ENCODE measurements at places on chromosomes 5 and 9.
A peak's percentile ranks its signal among the peaks of the same experiment; 100 is the strongest.

GRCh38 chr9:105059252-105059651 lies 131.3 kb upstream of the ABCA1 start:
- no peak for DNase-seq

DNA sequence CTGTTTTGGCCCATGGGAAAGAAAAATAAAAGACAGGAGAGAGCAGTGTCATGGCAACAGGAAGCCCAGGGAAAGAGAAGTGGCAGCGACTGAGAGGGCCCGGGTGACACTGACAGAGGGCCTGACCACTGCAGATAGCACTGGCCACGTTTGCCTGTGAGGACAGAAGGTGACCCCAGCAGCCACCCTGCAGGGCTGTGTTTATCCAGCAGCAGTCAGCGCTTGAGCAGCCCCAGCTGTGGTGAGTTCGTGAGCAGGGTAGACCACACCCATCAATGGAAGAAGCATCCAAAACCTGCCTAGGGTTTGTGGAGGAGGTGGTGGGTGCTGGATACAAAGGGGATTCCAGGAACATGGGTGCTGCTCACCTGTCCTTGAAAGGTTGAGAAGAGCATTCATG lies 222.5 kb downstream of the MARCHF11 start:
- no peak for DNase-seq

DNA sequence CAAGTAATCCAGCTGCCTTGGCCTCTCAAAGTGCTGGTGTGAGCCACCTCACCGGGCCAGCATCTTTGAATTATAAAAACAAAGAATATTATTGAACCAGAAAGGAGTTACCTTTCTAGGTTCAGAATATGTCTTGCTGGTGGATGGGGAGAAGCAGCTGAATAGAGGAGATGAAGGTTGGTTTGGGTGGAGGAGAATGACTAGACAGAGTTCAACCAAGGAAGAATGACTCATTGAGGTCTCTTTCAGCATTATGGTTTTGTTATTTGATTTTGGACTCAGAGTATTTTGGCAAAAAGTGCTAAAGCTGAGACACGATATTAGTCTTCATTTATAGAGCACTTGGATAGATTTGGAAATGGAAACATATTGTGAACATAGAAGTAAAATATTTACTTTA lies 75.2 kb upstream of the MPDZ start:
- DNase-seq: peak; percentile 41

- DNase-seq: no peak
Observed at GRCh38 chr5:88716101-88716500, 166.9 kb downstream of the MEF2C start.

DNA sequence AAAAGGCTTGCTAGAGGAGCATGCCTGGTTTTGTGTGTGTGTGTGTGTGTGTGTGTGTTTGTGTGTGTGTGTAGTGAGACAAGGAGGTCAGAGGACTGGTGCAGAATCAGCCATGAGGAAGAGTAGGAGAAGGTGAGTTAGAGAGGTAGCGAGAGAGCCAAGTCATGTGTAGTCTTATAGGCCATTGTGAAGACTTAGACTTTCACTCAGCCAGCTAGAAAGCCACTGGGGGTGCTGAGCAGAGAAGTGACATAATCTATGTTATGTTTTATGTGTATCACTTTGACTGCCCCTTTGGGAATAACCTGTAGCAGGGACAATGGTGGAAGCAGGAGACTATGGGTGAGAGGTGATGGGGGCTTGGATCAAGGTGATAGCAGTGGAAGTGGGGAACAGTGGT lies 180.5 kb upstream of the CLINT1 start:
- DNase-seq: no peak

- DNase-seq: no peak
Observed at GRCh38 chr9:113828221-113828620, 47.9 kb upstream of the ZNF618 start.

DNA sequence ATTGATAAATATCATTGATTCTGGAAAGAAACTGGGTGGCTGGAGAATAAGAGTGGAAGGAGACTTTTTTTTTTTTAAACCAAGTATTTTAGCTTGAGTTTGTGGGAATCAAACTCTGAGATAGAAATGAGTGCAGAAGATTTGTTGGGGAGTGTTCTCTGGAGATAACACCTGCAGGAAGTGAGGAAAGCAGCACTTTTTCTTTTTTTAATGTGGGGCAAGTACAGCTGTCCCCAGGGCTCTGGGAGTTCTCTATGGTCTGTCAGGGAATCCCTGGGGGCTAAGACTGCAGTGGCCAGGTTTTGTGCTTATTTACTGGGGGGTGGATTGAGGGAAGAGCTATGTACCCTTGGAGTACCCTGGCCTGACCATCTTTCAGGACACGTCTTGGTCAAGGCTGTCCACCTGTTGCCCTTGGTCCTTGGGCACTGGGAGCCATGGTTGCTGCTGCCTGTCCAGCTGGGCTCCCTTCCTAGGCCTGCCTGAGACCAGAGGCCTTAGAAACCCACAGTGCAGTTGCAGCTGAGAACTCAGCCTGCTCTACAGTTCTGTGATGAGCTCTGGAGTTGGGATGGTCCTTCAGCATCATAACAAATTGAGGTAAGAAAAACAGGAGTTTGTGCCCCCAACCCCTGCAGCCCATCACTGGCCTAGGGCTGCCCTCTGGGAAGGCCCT lies 85.8 kb downstream of the PHAX start:
- no peak for DNase-seq

- no peak for DNase-seq
Observed at GRCh38 chr5:31671339-31671741, 32.4 kb downstream of the PDZD2 start.

DNA sequence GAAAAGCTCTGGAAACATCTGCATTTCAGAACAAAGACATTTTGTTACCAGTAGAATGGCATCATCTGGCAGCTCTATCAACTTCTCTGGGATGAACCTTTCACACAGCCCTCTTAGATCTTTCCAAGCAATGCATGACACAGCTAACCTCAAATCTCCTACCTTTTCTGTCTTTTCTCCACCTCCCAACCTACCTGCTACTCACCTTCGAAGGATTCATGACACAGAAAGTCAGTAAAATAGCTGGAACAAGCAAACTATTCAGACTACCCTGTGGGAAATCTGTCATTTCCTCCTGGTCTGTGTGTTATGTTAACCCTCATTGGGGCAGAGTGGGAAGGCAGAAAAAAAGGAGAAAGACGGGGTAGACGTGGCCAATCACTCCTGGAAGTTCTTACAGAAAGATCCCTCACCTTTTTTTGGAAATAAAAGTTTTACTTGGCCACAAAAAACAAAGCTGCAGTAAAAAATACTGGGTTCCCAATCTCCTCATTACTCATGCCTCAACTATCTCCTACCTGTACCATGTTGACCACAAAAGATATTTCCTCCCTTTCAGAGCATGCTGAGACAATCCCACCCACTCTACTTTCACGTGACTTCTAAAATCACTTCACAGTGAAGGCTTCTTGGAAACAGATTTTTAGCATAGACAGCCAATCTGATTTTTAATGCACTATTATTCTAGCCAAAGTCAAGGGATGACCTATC lies 362.1 kb upstream of the RFX3 start:
- DNase-seq: no peak

GRCh38 chr5:2185646-2186471 lies 303.1 kb upstream of the IRX4 start:
- DNase-seq: no peak

DNA sequence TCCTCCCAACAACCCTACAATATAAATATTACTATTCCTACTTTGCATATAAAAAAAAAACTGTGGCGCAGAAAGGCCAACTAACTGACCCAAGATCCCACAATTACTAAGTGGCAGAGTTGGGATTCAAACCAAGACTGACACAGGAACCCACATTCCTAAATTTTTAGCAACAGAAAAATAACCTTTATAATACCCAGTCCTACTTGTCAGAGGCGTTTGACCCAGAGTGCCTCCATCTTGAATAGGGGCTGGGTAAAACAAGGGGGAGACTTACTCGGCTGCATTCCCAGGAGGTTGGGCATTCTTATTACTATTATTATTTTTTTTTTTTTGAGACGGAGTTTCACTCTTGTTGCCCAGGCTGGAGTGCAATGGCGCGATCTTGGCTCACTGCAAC lies 2.0 kb upstream of the SLC30A5 start:
- DNase-seq: no peak

DNA sequence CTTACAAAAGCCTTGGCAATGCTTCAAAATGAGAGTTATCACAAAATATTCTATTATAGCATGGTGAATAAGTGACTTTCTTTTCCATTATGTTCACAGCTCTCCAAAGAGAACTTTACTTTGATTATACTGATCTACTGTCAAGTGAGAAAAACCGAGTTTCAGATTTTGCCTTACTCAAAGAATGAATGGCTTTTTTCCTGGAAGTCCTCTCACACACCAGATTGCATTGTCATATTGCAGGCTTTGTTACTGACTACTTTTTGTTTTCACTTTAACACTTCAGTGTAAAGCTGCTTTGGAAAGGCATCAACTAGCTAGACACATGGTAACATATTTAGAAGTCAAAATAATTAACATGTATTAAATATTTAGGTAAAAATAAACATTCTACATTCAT lies 765.2 kb upstream of the NUDT12 start:
- DNase-seq: no peak

DNA sequence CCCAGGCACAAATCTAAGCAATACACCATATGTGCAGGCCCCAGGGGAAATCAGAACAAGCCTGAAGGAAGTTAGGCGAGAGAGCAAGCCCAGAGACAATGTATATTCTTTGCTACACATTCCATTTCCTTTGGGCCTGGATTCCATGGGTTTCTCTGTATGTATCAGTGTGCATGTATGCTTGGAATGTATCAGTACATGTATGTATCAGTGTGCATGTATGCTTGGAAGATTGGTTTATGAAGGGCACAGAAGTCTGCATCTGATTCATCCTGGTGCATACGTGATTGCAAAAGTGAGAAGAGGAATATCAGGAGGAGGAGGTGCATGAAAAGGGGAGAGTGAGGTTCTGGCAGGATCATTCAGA lies 232.6 kb upstream of the ANKRD55 start:
- no peak for DNase-seq

GRCh38 chr9:111516061-111516465 lies 8.9 kb upstream of the ZNF483 start:
- no peak for DNase-seq

DNA sequence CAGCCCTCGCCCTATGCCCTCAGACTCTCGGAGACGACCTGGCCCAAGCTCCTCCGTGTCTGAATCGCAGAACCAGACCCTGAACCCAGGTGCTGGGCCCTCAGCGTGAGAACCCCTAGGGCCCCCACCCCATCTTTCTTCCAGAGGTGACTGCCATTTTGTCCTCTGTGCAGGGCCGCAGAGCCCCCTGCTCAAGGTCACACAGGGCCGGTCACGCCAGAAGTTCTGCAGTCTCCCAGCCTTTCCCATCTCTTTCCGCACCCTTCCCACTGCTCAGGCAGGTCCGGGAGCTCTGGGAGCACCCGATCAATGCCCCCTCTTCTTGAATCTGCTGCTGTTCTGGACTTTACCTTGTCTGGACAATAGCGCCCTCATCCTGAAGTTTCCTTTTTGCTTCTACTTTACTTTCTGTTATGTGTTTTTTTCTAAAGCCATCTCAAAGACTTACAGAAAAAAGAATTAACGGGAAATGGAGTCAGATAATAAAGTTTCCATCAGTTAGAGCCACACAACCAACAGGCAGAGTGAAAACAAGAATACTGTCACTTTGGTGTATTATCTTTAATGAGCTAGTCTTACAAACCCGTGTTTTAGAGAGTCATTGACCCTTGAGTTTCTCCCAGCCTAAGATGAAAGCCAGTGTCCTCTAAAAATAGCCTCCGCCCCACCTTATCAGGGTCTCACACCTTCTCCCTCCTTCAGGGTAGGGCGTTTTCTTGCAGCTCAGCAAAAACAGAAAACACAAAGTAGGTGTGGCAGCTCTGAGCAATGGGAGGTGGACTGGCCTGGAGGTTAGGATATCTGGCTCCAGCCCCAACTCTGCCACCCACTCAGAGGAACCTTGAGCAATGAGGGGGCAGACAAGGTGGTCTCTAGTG lies 1.8 kb downstream of the TMOD1 start:
- no peak for DNase-seq

DNA sequence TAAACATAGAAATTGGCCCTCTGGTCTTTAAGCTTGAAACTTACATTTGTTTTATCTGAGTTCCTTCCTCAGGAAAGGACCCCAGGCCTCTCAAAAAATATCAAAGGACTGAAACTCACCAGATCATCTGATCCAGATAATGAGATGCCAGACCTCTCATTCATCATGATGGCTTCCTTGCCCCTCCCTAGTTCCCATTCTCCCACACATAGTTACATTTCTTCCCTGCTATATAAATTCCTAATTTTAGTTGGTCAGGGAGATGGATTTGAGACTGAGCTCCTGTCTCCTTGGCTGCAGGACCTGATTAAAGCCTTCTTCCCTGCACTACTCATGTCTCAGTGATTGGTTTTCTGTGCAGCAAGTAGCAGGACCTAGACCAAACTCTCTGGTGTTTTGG lies 119.4 kb upstream of the SPIN1 start:
- DNase-seq: no peak

GRCh38 chr9:35639631-35640030 lies 11.1 kb downstream of the SIT1 start:
- DNase-seq: no peak

DNA sequence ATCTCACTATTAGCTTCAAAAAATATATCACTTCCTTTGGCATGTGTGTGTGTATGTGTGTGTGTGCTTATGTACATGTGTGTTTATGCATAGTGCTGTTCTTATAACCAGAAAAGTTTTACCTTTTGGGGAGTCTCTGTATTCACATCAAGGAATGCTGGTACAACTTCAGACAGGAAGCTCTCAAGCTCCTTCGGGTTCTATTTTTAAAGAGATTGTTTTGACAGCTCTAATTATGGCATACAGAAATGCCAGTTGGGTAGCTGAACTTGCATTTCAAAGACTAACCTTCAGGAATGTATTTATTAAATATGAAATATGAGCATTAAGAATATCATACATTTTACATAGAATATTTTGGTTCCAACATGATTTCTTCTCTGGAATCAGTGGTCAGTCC lies 163.1 kb downstream of the DTWD2 start:
- DNase-seq: no peak

DNA sequence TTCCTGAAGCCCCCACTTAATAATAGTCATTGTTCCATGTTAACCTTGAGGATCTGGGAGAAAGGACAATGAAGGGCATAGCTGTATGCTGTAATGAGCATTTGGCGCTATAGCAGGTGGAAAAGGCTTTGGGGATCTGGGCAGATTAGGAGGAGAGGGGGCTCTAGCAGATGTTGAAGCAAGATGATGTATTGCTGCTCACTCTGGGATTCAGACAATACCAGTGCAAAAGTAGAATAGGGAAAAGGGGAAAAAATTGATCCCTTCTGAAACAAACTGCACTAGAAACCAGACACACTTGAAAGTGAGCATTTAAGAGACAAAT lies 575.3 kb upstream of the MEF2C start:
- DNase-seq: no peak

- no peak for DNase-seq
Observed at GRCh38 chr9:79215821-79216220, 355.9 kb upstream of the TLE4 start.

DNA sequence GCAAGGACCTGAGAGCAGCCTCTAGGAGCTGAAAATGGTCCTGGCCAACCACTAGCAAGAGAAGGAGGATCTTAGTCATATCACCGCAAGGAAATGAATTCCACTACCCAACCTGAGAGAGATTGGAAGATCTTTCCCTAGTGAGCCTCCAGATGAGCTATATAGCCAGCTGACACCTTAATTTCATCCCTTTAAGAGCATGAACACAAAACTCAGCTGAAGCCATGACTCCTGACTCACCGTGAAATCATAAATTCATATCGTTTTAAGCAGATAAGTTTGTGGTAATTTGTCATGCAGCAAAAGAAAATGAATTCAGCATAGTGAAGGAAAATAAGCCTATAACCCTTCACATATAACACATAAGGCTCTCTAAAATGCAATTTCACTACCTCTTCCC lies 23.5 kb downstream of the MAPKAP1 start:
- DNase-seq: no peak

GRCh38 chr9:98532574-98532973 lies 176.2 kb downstream of the GABBR2 start:
- no peak for DNase-seq

All from NCI-H1092 (cell line).